ENCODE measurements at places on chromosomes 16 and 17.

GRCh38 chr17:79414063-79414792 lies 196.6 kb downstream of the RBFOX3 start:
- no peak for DNase-seq

GRCh38 chr17:5832886-5833285 lies 237.3 kb upstream of the WSCD1 start:
- no peak for DNase-seq

DNA sequence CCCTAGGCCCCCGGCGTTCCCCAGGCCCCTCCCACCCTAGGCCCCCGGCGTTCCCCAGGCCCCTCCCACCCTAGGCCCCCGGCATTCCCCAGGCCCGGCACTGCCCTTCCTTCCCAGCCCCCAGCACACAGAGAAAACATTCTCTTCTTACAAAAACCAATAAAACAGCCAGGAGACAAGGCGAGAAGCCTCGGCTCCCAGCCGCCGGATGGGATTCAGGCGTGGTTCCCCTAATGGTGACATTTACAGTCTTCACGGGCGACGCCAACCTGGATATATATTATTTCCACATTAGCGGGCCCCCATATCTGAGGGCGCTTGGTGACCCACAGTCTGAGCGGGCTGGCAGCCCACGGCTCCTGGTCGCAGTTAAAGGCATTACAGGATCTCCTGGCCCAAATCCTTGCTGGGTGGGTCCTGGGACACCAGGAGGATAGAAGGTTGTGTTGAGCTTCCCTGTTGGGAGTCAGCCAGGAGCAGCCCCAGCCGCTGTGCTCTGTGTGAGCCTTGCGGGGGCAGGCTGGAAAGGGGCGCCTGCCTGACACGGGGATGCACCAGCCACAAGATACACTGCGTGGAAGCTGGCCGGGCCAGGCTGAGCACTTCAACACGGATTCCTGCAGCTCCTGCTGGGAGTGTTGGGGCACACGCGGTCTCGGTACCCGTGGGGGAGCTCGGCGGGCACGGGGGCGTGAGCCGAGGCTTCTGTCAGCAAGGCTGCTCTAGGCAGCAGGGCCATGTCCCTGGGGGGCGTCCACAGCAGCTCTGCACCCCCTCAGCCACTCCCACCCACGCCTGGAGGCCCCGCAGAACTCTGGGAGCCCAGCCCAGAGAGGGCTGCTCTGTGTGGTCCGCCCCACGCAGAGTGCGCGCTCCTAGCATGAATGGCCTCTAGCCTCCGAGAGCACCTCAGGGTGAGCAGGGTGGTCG lies 83.7 kb downstream of the LMF1 start:
- no peak for DNase-seq

DNA sequence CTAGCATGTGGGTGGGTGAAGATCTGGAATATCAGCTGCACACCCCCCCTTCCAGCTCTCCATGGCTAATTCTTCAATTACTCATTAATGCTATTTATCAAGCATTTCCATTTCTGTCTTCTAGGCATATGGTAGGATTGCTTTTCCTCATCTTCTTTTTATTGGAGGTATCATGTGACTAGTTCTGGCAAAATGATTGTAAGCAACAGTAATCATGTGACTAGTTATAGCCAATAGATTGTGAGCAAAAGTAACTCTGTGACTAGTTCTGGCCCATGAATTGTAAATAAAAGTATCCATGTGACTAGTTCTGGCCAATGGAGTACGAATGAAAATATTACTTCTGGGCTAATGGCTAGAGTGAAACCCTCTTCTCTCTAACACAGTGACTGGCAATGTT lies 107.0 kb upstream of the TMEM132E start:
- DNase-seq, result no peak

DNA sequence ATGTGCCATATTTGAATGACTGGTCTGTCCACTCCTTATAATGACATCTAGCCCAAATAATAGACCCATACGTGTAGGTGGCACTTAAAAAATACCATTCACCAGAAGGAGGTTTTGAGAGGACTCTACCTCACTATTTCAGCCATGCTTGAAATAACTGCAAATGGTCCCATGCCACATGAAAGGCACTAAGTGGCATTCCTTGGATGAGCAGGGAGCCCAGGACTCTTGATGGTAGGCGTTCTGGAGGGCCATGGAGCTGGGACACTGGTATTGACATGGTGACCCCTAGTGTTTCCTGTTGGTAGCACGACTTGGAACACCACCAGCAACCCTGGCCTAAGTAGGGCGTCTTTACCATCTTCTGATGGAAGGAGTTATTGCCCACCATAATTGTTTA lies 148.7 kb upstream of the ZFHX3 start:
- DNase-seq, result no peak

DNA sequence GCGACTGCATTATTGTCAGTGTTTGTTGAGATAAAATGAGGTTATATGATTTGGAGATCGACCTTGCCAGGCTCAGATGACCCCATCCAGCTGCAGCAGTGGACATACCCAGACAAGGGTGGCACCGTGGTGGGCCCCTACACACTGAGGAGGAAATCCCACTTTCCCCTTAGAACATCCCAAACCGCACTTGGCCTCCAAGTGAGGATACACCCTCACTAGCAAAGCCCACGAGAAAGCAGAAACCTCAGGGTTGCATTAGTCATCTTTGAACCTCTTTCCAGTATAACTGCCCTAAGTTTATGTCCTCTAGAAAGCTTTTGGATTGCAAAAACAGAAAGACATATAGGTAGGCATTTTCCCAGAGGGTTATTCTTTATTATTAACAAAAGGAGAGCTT lies 101.5 kb downstream of the CLEC16A start:
- no peak for DNase-seq

Data from activated CD4-positive, CD25-positive, alpha-beta regulatory T cell (primary cell).